ENCODE measurements at places on chromosomes 6 and 20.
A peak's percentile ranks its signal among the peaks of the same experiment; 100 is the strongest.

DNA sequence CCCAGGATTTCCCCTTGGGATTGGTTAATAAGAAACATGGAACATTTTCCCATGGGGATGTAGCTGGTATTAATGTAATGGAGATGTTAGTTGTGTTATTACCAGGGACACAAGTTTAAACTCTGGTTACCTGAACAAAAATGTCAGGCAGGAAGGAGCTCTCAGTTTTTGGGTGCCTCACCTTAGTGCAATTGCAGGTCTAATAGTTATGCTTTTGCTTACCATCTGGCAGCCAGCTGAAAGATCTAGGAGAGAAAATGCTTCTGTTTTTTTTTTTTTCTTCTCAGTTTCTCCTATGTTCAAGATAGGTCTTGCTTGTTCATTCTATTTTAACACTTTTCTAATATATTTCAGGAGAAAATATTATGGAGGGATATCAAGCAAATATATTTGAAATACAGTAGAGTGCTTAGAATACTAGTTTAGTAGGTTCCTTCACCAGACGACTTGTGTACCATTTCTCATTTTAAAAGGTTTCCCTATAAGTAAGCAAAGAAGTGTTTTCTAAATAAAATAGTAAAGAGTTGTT lies 4.2 kb upstream of the UBE2J1 start:
- DNase-seq, result no peak

DNA sequence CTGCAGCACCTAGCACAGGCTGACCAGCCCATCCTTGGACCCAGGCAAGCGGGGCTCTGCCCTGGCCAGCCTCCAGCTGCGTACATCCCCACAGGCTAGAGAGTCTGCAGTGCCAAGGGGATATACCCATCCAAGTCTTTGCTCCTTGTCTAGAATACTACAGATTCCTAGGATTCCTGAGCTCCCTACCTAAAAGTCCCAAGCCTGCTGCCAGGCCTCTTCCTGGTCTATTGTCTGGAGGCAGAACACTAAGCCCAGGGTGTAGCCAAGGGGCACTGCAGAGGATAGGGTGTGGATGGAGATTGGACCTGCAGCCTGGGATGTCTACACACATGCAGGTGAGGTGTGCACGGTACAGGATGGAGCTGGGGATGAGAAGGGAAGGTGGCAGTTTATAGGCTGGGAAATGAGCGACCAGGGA lies 90.0 kb upstream of the SIRPA start:
- DNase-seq, result no peak

DNA sequence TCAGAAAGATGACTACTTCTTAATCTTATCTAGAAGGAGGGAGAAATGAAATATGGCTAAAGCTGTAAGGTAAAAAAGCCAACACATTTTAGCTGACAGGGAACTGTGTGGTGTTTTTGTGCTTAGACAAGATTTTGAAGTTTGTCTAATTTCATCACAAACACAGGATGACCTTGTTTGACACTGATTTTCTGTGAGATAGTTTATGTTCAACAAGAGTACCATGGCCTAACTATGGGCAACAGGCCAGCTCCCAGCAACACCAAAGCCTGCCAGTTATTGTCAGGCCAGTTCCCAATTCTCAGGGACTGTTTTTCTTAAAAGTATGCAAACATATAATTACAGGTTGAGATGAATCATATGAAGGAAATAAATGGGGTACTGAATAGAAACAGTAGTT lies 5.5 kb upstream of the ABCF1 start:
- no peak for DNase-seq

DNA sequence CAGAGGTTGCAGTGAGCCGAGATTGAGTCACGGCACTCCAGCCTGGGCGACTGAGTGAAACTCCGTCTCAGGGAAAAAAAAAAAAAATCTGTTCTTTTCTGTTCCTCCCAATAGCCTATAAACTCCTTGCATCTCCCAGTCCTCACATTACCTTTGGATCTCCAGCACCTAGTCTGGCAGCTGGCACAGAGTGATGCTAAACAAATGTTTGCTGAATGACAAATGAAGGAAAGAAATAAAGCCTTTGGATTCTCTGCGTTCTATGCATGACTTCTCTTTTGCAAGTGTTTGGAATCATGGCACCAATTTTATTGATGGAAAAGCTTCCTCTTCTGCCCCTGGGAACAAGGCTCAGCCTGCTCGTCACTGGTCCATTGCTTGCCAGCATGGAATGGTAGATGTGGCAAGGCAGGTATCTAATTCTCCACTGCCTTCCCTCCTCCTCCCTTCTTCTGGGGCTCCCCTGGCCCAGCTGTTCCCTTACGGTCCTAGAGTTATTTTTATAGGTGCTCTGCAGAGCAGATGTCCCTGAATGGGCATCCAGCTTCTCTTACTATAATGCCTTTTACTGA lies 53.6 kb upstream of the FYN start:
- no peak for DNase-seq

GRCh38 chr6:26270486-26270861 lies 94.5 kb upstream of the BTN3A2 start:
- DNase-seq, result no peak

DNA sequence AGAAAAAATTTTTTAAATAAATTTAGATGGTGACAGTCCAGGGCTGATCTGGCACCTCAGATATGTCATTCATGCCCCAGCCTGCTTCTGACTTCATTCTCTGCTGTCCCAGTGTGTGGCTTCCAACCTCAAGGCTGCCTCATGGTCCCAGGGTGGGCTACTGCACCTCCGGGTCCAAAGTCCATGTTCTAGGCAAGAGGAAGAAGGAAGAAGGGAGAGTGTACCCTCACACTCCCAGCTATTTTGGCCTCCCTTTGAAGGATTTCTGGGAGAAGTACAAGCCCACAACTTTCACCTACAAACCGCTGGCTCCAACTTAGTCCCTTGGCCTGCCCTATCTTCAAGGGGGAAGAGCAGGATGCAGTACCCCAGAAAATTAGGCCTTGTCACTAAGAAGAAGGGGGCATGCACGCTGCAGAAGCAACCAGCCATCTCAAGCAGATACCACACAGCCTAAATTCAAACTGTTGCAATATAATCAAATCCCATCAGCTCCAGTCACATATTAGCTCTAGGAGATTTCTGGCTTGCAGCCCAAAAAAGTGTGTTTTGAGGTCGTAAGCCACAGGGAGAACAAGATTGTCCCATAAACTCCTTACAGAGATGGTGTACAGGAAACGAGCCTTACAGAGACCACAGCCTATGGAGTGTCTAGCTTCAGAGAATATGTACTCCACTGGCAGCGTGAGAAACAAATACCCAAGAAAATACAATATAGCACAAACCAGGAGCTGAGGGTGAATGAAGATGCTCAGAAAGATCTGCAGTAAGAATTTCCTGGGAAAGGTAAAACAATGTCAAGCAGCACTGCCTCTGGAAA lies 906 bp upstream of the BTN3A2 start:
- DNase-seq, result no peak

DNA sequence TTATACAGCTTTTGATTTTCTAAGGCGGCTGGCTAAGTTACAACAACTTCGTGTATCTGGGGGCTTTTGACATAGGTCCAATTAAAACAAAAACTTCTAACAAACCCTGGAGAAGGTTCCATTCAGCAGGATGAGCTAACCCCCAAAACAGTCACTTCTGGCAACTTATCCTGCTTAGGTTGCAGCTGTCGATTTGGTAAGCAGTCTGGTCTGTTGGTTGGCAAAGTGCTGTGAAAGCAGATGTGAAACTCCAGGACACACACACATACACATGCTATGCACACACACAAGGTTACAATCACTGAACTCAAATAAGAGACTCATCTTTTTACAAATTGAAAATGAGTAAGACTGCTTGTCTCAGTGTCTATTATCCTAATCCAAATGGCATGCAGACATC lies 119.0 kb upstream of the STMND1 start:
- DNase-seq, result peak; percentile 79

DNA sequence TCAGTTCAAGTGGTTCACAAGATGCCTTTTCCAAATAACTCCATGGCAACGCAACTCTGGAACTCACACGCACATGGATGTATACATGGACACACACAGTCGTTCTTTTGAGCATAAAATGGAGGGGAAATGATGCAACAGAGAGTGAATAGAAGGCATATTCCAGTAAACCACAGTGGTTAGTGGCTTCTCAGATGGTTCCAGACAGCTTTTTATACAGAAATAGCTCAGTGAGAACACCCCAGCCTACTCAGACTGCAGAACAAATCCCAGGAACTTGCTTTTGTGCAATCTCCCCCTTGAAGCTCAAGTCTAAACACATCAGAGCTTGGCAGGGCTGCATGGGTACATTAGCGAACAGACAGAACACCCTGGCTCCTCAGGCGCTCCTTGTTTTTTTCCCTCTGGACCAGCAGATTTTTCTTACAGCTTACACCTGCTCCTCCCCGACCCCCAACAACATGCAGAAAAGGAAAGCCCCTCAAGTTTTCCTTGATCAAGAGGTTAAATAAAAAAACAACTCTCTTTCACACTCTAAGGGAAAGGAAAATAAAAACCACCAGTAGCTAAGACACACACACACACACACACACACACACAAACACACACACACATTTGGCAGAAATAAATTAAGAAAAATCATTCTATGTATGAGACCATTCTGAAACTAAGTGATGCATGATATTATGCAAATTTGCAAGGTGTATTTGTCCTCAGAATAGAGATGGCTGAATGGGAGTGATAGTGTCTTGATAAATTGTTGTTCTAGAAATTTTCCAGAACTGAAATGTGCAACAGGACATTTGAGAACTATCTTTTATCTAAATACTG lies 51.2 kb upstream of the RANBP9 start:
- peak; percentile 96 for DNase-seq

DNA sequence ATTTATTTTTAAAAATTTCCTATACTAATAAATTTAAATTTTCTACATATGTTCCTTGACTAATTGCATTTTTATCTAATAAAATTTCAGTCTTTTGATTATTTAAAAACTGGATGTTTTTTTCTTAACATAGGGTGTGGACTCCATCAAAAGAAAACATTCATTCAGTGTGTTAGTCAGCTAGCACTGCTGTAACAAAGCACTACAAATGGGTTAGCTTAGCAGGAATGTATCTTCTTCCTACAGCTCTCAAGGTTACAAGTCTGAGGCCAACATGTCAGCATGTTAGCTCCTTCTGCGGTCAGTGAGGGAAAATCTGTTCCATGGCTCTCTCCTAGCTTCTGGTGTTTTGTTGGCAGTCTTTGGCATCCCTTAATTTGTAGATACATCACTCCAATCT lies 32.5 kb downstream of the FRK start:
- DNase-seq, result no peak

GRCh38 chr20:16069389-16070010 lies 503.7 kb downstream of the KIF16B start:
- no peak for DNase-seq

DNA sequence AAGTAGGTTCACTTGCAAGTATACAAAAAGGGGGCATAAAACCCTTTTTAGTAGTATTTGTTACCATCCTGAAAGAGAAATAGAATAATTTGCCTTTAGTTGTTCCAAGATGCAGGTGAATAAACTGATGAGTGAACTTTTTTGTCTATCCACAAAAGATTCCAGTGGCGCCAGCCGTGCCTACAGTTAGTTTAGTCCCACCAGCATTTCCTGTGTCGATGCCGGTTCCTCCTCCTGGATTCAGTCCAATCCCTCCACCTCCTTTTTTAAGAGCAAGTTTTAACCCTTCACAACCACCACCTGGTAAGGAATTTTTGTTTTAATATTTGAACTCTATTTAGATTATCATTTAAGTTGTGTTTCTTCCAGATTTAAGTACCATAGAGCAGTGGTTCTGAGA lies 90.9 kb downstream of the SCAF8 start:
- no peak for DNase-seq

DNA sequence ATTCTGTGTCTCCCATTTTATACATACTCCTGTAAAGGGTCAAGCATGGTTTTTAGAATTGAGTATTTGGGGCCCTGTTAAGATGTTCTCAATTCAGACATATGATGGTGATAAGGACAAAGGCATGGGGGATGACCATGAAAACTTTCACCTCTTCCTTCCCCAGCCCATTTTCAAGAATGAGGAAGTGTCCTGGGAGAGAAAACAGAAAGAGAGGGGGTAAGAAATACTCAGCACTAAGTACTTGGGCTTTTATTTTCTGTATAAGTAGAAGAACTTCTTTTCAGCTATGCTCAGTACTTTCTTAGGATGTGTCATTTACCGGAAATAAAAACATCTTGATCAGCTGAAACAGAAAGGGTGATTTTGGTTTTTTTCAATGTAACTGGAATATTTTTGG lies 10.9 kb upstream of the MBOAT1 start:
- DNase-seq, result no peak

- no peak for DNase-seq
Observed at GRCh38 chr20:24649787-24650490, 180.5 kb downstream of the SYNDIG1 start.

DNA sequence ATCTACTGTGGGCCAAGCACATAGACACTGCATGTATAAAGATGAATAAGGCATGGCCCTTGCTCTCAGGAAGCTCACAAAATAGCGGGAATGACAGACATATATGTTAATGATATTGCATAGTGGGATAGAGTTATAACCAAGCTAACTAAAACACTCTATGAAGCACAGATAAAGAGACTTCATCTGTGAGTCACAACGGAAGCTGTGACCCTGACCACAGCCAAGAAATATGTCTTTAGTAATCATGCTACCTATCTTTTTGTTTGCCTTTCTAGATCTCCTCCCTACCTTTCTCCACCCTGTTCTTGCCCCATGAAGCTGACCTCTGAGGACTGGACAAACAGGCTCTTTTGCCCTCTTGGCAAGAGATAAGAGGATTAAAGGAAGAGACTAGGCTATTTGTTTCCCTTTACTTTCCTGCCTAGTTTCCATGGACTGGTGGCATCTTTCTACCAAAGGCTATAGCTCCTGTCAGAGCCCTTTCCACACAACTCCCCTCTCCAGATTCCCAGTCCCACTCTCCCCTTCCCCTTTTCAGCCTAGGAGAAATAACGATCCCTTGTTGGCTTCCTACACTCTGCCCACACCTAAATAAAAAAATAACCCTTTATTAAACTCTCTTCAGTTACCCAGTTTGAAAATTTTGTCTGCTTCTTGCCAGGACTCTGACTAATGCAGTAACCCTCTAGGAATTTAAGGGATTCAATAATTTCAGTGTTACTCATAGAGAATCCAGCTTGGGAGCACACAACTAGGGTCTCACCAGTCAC lies 504.9 kb upstream of the MARCKS start:
- DNase-seq, result no peak

DNA sequence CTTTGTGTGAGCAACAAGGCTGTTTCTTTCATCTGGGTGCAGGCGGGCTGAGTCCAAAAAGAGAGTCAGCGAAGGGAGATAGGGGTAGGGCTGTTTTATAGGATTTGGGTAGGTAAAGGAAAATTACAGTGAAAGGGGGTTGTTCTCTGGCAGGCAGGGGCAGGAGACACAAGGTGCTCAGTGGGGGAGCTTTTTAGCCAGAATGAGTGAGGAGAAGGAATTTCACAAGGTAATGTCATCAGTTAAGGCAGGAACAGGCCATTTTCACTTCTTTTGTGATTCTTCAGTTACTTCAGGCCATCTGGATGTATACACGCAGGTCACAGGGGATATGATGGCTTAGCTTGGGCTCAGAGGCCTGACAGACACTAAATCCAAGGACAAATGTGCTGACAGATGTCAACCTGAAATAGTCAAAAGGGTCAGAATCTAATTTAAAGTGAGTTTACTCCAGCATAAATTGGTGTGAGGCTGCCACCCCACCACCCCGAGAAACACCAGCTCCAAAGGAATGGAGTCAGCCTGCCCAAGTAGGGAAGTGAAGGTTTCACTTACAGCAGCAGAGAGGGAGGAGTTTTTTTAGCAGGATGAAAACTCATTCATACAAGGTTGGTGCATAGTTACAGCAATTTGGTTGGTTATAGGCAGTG lies 560.0 kb upstream of the CDH4 start:
- no peak for DNase-seq

GRCh38 chr6:37171970-37172812 lies 2.2 kb downstream of the PIM1 start:
- DNase-seq, result peak; percentile 63
